LHCN-M2 (cell line): ENCODE measurements at places on chromosomes 6 and 20.

DNA sequence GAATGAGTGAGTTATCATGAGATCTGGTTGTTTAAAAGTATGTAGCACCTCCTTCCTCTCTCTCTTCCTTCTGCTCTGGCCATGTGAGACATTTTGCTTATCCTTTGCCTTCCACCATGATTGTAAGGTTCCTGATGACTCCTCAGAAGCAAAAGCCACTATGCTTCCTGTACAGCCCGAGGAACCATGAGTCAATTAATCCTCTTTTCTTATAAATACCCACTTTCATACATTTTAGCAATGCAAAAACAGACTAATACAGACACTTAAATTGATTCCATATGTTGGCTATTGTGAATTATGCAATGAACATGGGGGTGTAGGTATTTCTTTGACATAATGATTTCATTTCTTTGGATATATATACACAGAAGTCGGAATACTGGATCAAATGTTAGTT lies 792.8 kb upstream of the EYS start:
- DNase-seq = no peak

DNA sequence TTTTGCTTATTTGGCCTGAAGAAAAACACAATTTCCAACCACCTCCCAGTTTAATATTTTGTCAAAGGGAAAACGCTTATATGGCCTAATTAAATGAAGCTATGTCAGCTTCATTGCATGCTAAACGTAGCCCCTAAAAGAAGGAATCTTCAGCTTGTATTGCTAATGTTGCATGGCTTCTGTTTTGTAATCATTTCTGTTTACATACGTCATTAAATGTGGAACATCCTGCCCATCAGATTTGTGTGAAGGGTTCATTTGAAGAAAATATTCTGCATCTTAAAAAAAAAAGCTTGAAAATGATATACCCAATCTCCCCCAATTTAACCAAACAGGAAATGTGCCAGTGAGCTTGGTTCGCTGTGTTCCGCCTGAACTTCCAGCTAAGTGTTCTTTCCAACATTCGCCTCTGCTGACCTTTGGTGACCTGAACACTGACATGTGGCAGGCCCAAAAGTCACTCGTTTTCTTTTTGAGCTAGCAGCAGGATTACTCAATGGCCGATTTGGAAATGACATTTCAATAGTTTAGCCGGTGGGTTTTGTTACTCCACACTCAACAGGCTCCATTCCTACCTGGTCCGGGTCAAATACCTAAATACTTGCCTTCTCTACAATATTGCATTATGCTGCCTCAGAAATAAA lies 12.7 kb upstream of the SIRT5 start:
- DNase-seq = no peak

DNA sequence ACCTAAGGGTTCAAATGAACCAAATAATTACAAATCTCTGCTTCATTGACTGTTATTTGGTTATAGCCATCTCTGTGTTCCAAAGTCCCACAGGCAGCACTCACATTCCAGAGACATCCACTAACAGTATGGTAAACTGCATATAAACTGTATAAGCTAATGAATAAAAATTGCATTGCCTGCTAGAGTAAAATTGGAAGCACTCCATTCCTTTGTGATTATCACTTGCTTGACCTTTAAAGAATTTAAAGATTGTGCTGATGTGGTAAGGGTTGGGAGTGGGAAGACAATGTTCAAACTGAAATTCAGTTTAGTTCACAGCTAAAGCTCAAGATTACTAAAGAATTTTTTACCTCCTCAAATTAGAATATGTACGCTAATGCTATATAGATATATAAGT lies 31.0 kb upstream of the OSTM1 start:
- DNase-seq = no peak

DNA sequence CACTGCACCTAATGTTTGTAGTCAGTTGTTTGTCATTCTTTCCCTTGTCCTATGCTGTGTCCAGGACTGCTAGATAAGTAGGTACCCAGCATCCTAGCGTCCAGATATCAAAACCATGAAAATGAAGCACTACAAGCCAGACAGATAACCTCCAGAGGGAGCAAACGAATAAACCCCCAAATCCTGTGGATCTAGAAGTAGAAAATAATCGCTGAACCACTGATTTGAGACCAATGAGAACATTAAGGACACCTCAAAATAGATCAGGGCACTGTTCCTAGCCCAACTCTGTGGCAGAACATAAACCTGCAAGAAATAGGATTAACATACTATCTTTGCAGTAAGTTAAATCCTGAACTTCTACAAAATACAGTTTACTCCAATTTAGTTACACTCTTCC lies 1.1 kb upstream of the KLHL32 start:
- DNase-seq = no peak

DNA sequence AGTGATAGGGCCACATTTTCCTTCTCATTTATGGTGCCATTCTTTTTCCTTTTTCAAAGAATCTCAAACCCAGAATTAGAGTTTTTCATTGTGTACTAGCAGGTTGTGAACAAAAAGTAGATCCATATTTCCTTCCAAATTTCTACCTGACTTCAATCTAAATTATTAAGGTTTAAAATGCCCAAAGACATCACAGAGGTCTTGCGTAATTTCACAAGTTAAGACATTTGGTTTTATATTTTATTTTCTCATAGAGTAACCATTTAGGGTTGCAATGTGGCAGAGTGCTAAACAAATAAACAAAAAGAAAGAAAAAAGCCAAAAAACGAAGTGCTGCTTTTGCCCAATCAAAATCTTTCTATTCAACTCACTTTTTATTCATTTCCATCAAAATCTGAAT lies 49.4 kb upstream of the MBOAT1 start:
- no peak for DNase-seq

- DNase-seq = peak; percentile 43
These were observed at the start of gene HLA-DOA for GRCh38 chr6:33008944-33009861. Gene HLA-DOA, minus strand, starts transcription at chr6:33009591.

GRCh38 chr20:375265-375889 lies 5.2 kb upstream of the TRIB3 start:
- no peak for DNase-seq

DNA sequence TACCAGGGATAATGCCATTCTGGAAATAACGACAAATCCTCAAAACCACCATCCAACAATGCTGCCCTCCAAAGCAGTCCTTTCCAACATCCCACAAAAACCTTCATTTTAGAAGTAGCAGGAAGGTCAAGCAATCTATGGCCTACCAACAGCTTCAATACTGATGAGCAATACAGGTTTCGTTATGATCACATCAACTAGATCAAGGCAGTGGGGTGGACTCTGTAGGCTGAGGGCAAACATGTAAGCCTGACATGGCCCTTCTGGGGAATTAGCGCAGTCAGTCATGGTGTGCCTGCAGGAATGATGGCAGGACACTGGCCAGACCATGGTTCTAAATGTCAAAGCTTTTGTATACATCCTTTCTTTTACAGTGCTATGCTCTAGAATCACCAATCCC lies 41.7 kb downstream of the EZR start:
- DNase-seq = no peak

DNA sequence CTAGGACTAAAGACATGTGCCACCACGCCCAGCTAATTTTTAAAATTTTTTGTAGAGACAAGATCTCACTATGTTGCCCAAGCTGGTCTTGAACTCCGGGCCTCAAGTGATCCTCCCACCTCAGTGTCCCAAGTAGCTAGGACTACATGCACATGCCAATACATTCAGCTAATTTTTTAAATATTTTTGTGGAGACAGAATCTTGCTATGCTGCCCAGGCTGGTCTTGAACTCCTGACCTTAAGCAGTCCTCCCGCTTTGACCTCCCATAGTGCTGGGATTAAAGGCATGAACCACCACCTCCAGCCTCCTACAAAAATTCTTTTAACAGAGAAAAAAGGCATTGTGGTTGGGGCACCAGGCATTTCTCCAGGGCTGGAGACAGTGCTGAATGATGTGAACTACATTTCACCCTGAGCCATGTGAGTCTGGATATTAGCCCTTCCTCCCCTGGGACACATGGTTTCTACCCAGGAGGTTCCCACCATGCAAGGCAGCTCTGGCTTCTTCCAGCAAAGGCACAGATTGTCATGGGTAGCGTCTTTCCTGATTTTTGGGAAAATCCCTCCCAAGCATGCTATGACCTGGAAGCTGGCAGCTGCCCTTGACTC lies 36.3 kb upstream of the CMTR1 start:
- DNase-seq = peak; percentile 58

GRCh38 chr6:21033084-21033483 lies 498.8 kb downstream of the CDKAL1 start:
- no peak for DNase-seq

- no peak for DNase-seq
These were observed 491.4 kb upstream of the POU3F2 start for GRCh38 chr6:98343004-98343403.

- DNase-seq = peak; percentile 72
These were observed 2.6 kb downstream of the EPHA7 start for GRCh38 chr6:93416571-93417420.

GRCh38 chr6:128271527-128271926 lies 248.9 kb downstream of the PTPRK start:
- DNase-seq = no peak

DNA sequence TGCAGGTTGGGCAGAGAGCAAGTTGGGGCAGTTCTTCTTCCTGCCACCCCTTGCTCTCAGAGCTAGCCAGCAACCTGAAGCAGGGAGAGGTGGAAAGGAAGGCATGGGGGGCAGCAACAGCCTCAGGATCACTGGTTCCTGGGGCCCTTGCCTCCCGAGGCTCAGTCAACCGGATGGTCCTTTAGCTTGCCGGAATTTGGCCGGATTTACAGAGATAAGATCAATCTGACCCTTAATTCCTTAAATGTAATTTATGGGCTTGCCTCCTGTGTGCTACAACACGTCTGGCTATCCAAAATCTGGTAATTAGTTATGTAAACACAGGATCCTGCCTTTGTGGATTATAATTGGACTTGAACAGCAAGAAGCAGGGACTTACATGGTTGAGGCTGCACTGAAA lies 19.5 kb upstream of the TCP11 start:
- no peak for DNase-seq

- peak; percentile 3 for DNase-seq
These were observed 206.2 kb upstream of the MYLIP start for GRCh38 chr6:15922510-15923250.
